ENCODE measurements at places on chromosomes 2 and 18.

DNA sequence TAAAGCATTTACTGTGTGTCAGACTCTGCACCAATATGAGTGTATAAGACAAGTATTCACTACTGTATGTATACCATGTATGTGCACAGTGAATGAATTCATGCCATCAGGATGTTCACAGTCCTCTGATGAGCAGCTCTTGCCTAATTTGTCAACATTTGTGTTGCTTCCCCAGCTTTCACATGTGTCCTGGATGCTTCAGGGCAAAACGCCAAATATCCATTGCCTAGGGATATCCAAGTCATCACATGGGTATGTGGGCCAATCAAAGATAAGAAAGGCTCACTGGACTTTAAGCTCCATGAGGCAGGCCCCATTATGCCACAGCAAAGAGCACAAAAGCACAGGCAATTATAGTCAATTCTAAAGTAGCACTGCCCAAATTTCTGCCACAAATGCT, 134.2 kb upstream of the CHAC2 start:
- no peak for DNase-seq

GRCh38 chr2:203582468-203582867, 47.4 kb upstream of the RAPH1 start:
- no peak for DNase-seq

- no peak for DNase-seq
Measured at GRCh38 chr2:75569546-75569945, 8.8 kb upstream of the EVA1A start.

- no peak for DNase-seq
Measured at GRCh38 chr2:204264085-204264553, 281.2 kb upstream of the PARD3B start.

- no peak for DNase-seq
Measured at GRCh38 chr2:182784058-182784706, 68.1 kb downstream of the DNAJC10 start.

DNA sequence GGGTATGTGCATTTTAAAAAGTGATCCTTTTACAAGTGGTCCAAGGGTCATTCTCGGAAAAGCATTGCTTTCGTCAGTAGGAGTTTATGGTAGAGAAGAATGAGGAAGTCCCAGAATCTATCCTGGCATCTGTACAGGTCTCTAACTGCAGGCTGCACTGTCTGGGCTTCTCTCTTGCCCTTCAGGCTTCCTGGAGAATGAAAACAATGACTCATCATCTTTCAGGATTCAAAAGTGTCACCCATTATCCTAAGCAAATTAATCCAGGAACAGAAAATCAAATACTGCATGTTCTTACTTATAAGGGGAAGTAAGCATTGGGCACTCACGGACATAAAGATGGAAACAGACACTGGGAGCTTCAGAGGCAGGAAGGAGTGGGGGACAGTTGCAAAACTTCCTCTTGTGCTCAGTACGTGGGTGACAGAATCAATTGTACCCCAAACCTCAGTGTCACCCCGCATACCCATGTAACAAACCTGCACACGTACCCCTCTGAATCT, 60.2 kb upstream of the TXNDC2 start:
- DNase-seq, result no peak

GRCh38 chr2:213101692-213102460, 49.5 kb downstream of the IKZF2 start:
- DNase-seq, result no peak

DNA sequence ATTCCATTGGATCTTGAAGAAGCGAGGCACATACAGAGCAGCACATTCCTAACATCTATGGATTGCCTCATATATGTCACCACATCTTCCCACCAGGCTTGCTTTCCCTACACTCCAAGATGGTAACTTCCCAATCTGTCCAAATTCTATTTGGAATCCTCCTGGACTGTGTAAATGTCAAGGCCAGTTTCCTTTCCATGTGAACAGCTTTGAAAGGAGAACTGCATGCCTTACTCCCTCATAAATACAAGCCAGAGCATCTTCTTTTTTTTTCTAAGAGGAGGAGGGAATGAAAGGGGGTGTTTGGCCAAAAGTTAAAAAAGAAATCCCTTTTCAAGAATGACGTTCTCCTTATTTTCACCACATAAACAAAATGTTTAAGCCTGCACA, 103.8 kb upstream of the OSR1 start:
- no peak for DNase-seq

- DNase-seq, result no peak
Measured at GRCh38 chr2:240856151-240856980, 12.3 kb upstream of the AGXT start.

GRCh38 chr2:61793389-61793836, 60.4 kb downstream of the FAM161A start:
- peak; percentile 53 for DNase-seq

DNA sequence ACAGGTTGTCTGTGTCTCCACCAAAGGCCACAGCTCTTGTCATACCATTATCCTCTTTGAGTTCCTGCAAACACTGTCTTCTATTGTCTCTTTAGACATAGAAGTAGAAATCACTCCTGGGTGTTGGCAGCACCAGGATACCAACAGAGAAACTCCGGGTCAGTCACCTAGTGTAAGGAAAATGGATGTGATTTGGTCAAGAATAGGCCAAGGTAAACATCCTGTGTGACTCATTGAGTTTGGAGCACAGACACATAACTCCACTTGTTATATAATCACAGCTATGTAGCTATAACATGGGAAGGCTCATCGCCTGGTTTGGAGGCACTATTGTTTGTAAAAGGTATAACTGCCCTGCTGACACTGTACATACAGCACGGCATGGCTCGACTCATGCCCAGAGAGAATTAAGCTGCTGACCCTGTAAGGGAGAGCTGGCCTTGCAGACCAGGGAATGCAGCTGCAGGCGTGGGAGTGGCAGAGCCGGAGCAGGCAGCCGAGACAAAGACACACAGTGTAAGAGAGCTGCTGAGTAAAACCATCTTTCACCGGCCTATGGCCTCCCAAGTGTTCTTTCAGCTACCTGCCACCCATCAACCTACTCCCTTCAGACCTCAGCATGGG, 3.4 kb upstream of the TXNL1 start:
- DNase-seq, result no peak
